Kidney glomerular epithelial cell (primary cell): ENCODE measurements at places on chromosomes 4 and X.

GRCh38 chr4:79588679-79589078, 180.7 kb upstream of the GK2 start:
- no peak for DNase-seq

- peak; percentile 40 for DNase-seq
Observed at GRCh38 chrX:103919270-103919637, 43.2 kb upstream of the TMSB15B start.

GRCh38 chr4:76708971-76709771, 188.8 kb downstream of the SOWAHB start:
- no peak for DNase-seq

GRCh38 chr4:86452924-86453531, 93.2 kb upstream of the MAPK10 start:
- no peak for DNase-seq

- no peak for DNase-seq
Observed at GRCh38 chrX:100316987-100317386, 93.1 kb downstream of the PCDH19 start.

GRCh38 chr4:188779581-188779980, 640.3 kb downstream of the TRIML1 start:
- no peak for DNase-seq

DNA sequence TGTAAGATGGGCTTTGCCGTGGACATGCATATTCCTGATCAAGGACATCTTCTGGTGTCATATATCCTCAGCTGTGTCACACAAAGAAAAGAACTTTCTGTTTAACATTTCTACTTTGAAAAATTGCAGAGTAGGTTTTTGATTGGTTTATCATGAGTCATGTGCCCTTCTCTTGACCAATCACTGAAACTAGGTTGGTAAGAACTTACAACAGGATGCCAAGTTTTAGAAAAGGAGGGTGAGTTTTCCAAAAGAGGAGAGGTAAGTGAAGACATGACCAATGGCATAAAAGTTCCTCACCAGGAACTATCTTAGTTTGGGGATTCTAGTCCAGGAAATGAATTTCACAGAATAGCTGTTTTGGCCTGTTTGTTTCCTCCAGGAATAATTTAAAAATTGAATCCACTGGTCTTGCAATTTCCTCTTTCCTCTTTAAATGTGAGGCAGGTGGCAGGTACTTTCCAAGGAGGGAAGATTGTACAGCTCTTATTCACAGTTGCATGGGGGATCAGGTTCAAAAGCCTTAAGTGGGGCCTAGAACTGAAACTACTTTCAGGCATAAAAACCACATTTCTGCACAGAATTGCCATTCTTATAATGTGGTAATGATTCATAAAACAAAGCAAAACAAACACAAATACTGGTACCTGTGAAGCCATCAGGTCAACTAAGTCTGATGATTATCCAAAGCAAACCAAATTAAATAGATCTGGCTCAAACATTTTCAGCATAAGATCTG, 1114.5 kb upstream of the LCORL start:
- DNase-seq: no peak

GRCh38 chr4:124712372-124713184, at the start of gene ANKRD50:
Gene ANKRD50 (minus strand): TSS chr4:124712732. CDS start chr4:124710511, 2,221 bp downstream.
- peak; percentile 78 for DNase-seq

DNA sequence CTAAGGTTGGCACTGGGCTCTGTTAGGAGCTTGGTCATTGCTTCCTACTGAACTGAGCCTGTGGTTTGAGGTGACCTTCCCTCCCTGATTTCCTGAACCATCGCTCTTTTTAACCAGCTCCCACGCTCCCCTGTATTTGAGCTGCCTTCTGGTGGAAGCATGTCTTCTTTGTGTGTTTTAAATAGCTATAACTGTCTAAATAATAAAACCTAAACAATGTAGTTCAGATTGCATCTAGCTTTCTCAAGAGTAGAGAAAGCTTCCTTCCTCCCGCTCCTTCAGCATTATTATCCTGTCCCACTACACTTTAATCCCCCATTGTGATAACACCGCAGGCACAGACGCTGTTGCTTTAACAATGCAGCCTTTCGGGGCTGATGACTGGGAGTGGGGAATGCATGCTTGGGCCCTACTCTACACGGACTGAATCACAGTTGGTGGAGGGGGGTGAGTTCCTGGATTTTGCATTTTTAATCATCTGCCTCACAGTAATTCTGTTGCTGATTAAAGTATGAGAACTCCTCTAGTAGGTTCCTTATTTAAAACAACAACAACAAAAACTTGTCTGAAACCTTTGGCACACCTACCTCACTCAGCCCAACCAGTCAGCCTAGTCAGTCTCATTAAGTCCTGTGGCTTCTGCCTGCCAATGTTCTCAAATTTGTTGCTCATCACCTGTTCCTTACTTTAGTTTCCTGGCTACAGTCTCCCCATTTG, 6.6 kb downstream of the SMS start:
- peak; percentile 25 for DNase-seq

DNA sequence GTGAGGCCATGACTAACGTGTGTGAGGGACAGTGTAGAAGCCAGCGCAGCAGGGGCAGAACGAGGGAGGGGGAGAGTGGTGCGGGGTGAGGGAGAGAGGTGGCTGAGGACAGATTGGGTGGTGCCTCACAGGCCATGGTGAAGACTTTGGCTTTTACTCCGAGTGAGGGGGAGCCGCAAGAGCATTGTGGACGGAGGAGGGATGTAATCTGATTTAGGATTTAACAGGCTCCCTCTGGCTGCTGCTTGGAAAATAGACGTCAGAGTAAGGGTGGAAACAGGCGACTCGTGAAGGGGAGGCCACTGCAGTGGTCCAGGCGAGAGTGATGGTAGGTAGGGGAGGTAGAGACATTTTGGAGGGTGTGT, 13.0 kb downstream of the PPP1R3F start:
- DNase-seq: peak; percentile 0

- no peak for DNase-seq
Observed at GRCh38 chrX:39848243-39848642, 249.5 kb downstream of the BCOR start.

- DNase-seq: peak; percentile 7
Observed at GRCh38 chr4:150794706-150795105, 212.8 kb downstream of the MAB21L2 start.

GRCh38 chrX:29531336-29531735, 684.0 kb upstream of the MAGEB2 start:
- no peak for DNase-seq

DNA sequence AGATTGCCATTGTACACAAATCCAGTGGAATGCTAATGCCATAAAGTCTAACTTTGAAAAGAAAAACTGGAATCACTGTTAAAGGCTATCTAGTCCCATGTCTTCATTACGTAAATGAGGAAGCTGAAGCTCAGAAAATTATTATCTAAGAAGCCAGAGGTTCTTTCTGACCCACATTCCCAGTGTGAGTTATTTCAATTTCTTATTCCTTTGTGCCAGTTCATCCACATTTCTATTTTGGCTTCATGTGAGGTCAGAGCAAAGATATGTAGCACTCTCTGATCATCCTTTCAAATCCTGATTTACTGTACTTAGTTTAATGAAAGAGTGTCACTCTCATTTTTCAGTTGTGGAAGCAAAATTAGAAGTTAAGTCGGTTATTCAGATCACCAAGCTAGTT, 24.6 kb upstream of the NWD2 start:
- DNase-seq: no peak

- DNase-seq: no peak
Observed at GRCh38 chrX:144946666-144947065, 300.6 kb upstream of the SPANXN1 start.

DNA sequence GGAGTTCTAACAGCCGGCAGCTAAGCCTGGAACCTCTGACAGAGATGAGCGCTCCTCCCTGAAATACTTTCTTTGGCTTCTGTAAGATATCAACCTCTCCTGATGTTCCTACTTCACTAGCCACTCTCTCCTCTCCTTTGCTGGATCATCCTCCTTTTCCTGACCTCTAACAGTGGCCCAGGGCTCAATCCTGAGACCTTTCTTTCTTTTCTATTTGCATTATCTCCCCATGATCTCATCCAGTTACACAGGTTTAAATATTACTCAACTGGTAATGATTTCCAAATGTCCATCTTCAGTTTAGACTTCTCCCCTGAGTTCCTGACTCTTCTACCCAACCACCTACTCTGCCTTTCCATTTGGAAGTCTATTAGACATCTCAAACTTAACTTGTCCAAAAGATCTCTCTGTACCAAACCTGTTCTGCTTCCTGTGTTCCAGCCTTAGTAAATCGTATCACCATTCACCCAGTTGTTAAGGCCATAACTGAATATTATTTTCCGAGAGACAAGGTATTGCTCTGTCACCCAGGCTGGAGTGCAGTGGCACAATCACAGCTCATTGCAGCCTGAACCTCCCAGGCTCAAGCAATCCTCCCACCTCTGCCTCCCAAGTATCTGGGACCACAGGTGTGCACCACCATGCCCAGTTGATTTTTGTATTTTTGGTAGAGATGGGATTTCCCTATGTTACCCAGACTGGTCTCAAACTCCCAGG, 41.1 kb downstream of the RFC1 start:
- DNase-seq: peak; percentile 12

GRCh38 chr4:112968451-112969159, 80.8 kb upstream of the ANK2 start:
- DNase-seq: no peak

GRCh38 chr4:38241541-38241940, 281.3 kb downstream of the PTTG2 start:
- no peak for DNase-seq

DNA sequence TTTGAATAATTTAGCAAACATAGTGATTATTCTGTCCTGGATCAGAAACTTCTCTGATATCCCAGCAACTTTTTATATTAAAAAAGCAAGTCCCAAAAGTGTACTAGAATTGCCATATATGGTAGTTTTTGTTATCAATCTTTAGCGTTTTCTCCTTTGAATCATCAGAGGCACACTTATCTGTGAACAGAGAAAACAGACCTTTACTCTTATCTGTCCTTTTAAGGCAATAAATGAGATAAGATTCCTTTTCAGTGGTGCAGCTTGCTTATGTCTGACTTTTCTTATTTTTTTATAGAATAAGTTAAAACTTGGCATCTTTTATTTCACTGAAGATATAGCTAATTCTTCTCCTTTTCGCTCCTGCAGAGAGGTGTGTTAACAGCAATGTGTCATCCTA, 458.1 kb upstream of the PCDH10 start:
- DNase-seq: no peak

GRCh38 chrX:153598541-153599191, at the start of gene CCNQ:
Gene CCNQ (minus strand): TSS chrX:153599139. CDS start chrX:153599073, 66 bp downstream.
- peak; percentile 26 for DNase-seq

GRCh38 chr4:185566425-185566824, 31.1 kb upstream of the PDLIM3 start:
- DNase-seq: no peak

GRCh38 chr4:19366916-19367315, 884.8 kb upstream of the SLIT2 start:
- no peak for DNase-seq

DNA sequence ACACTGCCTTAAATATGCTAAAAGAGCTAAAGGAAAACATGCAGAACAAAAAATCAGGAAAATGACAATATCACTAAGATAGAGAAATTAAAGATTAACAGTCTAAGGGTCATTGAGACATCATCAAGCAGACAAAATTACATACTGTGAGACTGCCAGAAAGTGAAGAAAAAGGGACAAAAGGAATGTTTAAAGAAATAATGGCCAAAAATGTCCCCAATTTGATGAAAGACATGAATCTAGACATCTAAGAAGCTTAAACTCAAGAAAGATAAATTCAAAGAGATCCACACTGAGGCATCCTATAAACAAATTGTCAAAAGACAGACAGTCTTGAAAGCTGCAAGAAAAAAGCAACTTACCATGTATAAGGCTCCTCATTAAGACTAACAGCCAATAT, 63.7 kb downstream of the OPHN1 start:
- no peak for DNase-seq

DNA sequence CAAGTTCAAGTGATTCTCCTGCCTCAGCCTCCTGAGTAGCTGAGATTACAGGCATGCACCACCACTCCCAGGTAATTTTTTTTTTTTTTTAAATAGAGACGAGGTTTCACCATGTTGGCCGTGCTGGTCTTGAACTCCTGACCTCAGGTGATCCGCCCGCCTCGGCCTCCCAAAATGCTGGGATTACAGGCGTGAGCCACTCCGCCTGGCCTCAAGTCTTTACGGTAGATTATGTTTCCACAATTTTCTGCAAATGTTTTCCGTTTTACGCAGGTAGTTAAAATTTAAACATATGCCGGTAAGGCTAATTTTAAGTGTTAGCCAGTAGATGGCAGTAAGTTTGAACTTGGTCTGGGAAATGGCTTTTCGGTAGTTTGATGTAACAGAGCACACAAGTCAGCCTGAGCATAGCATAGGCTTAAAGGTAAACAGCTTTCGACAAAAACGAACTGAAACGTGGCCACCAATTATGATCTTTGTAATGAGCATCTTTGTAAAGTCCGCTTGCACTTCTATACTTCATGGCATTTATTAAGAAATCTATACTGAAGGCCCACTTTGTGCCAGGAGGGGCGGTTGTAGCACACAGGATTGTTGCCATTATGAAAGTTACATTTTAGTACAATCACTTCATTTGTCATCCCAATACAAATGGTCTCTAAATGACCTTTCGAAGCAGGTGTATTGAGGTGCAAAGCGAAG, 31.1 kb downstream of the CCKAR start:
- peak; percentile 76 for DNase-seq

DNA sequence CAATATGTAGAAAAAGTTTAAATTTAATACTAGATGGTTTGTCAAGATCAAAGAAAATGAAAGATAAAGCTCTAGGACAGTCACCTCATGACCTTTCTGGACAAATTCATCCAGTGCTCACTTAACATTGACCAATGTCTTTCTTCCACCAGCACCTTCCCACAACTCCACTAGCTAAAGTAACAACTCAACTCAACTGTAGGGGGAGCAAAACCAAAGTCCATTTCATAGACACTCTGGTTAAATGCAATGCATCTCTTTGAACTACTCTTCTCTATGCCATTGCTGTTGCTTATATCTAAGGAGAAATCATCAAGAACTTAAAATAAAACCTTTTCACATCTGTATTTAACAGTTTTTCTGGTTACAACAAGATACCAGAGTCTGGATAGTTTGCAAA, 25.1 kb downstream of the UGT2B4 start:
- DNase-seq: no peak

DNA sequence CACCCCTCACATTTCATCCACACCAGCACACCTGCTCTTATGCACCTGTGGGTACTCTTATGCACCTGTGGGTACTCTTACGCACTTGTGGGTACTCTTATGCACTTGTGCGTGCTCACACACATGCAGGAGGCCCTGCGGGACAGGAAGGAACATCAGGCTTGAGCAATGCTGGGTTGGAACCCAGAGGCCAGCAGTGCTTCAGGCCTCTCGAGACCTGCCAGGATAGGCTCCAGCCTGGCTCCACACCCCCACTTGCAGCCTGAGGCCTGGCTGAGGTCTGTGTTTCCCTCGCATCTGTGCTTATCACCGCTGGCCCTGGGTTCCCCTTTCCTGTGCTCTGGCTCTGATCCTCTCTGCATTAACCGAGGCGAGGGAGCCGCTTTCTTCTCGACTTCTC, 34.7 kb downstream of the SORCS2 start:
- DNase-seq: no peak

DNA sequence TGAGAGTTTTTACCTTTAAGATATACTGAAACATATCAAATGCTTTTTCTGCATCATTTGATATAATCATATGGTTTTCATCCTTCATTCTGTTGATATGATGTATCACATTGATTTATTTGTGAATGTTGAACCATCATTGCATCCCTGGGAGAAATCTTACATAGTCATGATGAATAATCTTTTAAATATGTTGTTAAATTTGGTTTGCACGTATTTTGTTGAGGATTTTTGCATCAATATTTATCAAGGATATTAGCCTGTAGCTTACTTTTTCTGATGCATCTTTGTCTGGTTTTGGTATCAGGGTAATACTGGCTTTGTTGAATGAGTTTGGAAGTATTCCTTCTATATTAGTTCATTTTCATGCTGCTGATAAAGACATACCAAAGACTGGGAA, 541.4 kb downstream of the TLL1 start:
- no peak for DNase-seq

- no peak for DNase-seq
Observed at GRCh38 chr4:10047967-10048366, 26.7 kb upstream of the SLC2A9 start.
